Calu3 (cell line): ENCODE measurements at places on chromosomes 3 and 15. TPM values are rescaled to one million over a fixed set of nuclear protein-coding genes. Genes with fewer than 3 reads are reported as not detected.

Gene PAK6
- 7.0 and 7.1 TPM in 2 replicates for total RNA-seq

Gene GOLGA6D
- 0.27 TPM in 1 of 2 replicates, not detected in the other for total RNA-seq

Gene ST8SIA2
- not detected in 2 replicates for total RNA-seq

Gene GOLGA8O
- total RNA-seq = not detected in 2 replicates

Gene TMEM212
- total RNA-seq = not detected in 2 replicates

Gene UBAP1L
- total RNA-seq = 5.2 TPM in 2 replicates

Gene DISP2
- total RNA-seq = 1.1 and 1.3 TPM in 2 replicates

Gene CX3CR1
- total RNA-seq = not detected in 2 replicates

Gene LRRC15
- 0.05 TPM in 1 of 2 replicates, not detected in the other for total RNA-seq

Gene KY
- 0.15 TPM in 1 of 2 replicates, not detected in the other for total RNA-seq

Gene BLM
- total RNA-seq = 26.7 and 31.8 TPM in 2 replicates

Gene SEMA5B
- total RNA-seq = not detected in 2 replicates

Gene PGBD4
- 1.3 TPM in 2 replicates for total RNA-seq

Gene EXD1
- total RNA-seq = not detected in 2 replicates

Gene SPSB4
- not detected in 2 replicates for total RNA-seq
